ENCODE measurements at places on chromosomes 13 and 19. TPM values are rescaled to one million over a fixed set of nuclear protein-coding genes. Genes with fewer than 3 reads are reported as not detected.

OSCAR gene
- total RNA-seq: not detected

IL11 gene
- not detected for total RNA-seq

NMRK2 gene
- not detected for total RNA-seq

OR7A5 gene
- not detected for total RNA-seq

LRRC63 gene
- 0.09 TPM for total RNA-seq

RANBP3 gene
- total RNA-seq: 51.2 TPM

RUBCNL gene
- total RNA-seq: under 0.01 TPM

ZNF155 gene
- 9.5 TPM for total RNA-seq

IZUMO2 gene
- total RNA-seq: not detected

ZNF723 gene
- not detected for total RNA-seq

CEACAM19 gene
- 0.85 TPM for total RNA-seq

ZNF470 gene
- total RNA-seq: 5.2 TPM

EPN1 gene
- 243 TPM for total RNA-seq

CBY2 gene
- total RNA-seq: not detected

CGB5 gene
- not detected for total RNA-seq

KIR2DL3 gene
- not detected for total RNA-seq

CAB39L gene
- total RNA-seq: 8.7 TPM

ZNF835 gene
- 0.65 TPM for total RNA-seq

CGB8 gene
- not detected for total RNA-seq

ALOX5AP gene
- 0.34 TPM for total RNA-seq

FAM216B gene
- not detected for total RNA-seq

COL4A2 gene
- total RNA-seq: 1,320 TPM

PLVAP gene
- total RNA-seq: 15.2 TPM

LRG1 gene
- total RNA-seq: 1.6 TPM
